ENCODE measurements at places on chromosomes 3 and 15. TPM values are rescaled to one million over a fixed set of nuclear protein-coding genes. Genes with fewer than 3 reads are reported as not detected.

- H3K36me3 ChIP-seq: peaks cover 4% of the 10 kb centered on the region
- H3K4me3 ChIP-seq: no peak overlapping the region
Observed at GRCh38 chr3:186949281-186949982, 19.1 kb downstream of the ST6GAL1 start.

KCNMB3 gene
- 10.3 TPM for total RNA-seq

KNG1 gene
- not detected for total RNA-seq

DNA sequence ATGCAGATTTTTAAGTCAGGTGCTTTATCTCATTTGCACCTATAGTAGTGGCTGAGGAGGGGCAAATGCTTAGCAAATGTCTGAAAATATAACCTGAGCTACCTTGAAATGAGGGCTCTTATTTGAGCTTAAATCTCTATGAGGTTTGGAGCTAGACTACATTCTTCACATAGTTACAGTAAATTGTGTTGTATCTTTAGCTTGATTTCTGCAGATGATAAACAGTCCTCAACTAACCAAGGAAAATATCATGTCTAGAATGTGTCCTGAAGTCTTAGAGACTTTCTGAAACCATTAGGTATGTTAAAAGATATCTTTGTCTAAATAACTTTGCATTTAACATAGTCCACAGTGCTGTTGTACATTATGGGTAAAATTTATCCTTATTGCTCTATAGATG lies 127.6 kb downstream of the ATP1B3 start:
- no peak for DNase-seq
- no peak overlapping the region for H3K27ac ChIP-seq
- no peaks in the 10 kb centered on the region for H3K36me3 ChIP-seq
- H3K4me3 ChIP-seq: no peak overlapping the region
- no peaks in the 10 kb centered on the region for H3K4me1 ChIP-seq
